ENCODE measurements at places on chromosomes 13 and 19.

DNA sequence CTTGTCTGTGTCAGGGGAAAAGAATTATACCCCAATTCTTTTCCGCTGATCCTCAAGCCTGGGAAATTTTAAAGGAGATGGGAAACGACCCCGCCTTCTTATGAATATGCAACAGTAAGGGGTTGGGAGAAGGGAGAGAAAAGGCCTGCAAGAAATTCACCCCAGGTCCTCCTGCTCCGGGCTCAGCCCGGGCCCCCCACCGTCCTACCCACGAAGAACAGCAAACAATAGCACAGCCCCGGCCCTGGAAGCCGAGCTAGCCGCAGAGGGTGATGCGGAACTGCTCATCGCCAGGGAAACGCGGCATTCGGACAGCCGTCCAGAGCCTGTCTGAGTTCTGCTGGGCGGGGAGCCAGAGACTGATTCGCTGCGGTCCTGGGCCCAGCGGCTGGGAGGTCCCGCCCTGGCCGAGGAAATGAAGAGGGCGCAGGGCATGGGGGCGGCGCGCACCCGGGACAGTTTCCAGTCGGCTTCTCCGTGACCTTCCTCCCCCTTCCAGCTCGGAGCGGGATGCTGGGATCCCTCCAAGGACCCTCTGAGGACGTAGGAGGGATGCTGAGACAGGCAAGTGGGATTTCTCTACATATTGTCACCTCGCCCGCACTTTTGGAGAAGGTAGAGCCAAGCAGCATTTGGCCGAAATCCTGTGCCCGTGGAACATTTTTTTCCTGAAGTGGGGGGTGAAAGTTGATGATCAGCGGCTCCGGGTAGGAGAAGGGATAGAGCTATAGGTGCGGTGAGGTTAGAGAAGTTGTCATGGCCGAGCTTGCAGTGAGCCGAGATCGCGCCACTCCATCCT is 82.3 kb upstream of the C1QTNF9B start:
- peak; percentile 48 for DNase-seq

DNA sequence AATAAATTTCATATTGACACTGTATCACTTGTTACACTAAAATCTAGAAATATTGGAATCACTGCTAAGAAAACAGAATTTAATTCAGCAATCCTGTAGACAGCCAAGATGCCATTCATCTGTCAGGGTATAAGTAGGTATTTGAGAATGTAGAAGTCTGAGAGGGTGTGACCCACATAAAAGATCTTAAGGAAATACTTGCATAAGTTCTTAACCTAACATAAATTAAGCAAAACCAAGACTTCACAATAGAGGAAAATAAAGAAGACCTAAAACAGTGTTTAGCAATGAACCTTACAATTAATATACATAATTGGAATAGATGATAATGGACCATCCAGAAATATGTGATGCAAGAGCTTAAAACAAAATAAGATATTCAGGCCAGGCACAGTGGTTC is 636.2 kb downstream of the TBC1D4 start:
- no peak for DNase-seq

GRCh38 chr13:80276371-80277289 is 64.3 kb downstream of the SPRY2 start:
- no peak for DNase-seq

GRCh38 chr19:51440846-51441409 is 17.3 kb downstream of the SIGLEC8 start:
- no peak for DNase-seq

DNA sequence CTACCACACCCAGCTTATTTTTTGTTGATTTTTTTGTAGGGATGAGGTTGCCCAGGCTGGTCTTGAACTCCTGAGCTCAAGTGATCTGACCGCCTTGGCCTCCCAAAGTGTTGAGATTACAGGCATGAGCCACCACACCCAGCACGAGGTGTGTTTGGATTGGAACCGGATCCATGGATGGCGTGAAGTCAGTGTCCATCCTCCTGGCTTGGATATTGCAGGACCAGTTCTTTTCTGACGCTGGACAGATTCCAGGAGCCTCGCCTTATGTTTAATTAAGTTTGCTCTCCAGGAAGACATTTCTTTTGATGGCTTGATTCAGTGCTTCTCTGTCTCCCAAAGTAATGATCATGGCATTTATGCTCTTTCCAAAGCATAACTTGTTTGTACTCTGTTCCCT is 14.4 kb upstream of the RFXAP start:
- DNase-seq, result no peak

GRCh38 chr19:17766543-17767131 is 15.4 kb downstream of the FCHO1 start:
- DNase-seq, result no peak

GRCh38 chr13:27495551-27495950 is 45.2 kb upstream of the MTIF3 start:
- DNase-seq, result no peak

DNA sequence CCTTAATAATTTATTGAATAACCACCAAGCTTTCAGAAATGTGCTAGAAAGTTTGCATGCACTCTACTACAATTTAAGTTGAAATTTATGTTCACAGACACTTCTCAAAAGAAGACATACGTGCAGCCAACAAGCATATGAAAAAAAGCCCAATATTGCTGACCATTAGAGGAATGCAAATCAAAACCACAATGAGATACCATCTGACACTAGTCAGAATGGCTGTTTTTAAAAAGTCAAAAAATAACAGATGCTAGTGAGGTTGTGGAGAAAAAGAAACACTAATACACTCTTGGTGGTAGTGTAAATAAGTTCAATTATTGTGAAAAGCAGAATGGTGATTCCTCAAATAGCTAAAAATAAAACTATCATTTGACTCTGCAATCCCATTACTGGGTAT is 308.8 kb upstream of the PCDH9 start:
- DNase-seq, result no peak

DNA sequence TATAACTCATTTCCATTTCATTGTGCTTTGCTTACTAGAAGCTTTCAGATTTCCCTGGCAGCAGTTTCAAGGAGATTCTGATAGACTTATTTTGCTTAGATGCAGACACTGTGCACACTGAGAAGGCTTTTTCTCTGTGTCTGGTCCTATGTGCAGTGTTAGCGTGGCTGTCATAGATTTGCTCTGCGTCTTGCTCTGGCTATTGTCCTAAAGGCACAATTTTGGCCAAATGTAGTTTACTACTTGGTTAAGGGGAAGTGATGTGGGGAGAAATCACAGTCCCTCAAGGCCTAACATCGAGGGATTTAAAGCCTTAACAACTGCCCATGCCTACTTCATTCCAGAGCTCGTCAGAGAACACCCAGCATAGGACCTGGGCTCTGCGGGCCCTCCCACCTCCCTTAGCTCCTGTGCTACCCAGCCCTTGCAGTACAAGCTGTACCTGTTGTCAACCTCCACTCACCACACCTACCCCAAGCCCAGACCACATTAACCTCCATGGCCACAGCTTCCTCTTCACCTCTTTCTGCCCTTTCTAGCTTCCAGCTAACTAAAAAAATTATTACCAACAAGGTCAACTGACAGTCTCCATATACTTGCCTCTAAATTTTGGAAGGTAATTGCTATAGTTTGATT is 38.9 kb upstream of the KATNAL1 start:
- no peak for DNase-seq

- DNase-seq, result no peak
These were observed 69.8 kb downstream of the SIAH3 start for GRCh38 chr13:45781553-45782326.

DNA sequence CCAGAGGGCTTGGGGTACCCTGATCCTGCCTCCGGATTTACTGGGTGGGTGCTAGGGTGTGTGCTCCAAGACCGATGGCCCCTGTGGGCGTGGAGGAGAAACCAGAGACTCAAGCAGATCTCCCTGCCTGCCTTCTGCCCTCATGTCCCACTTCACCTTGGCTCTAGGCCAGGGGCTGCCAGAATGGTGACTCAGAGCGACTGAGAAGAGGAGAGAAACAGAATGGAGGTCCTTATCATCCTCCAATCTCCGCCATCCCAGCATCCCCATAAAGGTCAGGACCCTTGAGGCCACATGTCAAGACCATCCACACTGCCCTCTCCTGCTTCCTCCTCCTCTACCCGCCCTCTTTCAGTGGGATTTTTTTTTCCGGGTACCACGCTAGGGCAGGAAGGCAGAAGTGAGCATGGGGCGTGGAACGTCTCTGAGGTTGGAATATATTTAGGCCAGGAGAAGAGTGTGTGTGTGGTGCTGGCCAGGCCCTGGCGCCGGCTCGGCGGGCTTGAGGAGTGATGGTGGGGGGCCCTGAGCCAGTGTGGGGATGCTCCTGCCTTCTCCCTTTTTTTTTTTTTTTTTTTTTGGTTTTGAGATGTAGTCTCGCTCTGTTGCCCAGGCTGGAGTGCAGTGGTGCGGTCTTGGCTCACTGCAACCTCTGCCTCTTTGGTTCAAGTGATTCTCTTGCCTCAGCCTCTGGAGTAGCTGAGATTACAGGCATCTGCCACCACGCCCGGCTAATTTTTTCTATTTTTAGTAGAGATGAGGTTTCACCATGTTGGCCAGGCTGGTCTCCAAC is 22.3 kb downstream of the IER2 start:
- no peak for DNase-seq

DNA sequence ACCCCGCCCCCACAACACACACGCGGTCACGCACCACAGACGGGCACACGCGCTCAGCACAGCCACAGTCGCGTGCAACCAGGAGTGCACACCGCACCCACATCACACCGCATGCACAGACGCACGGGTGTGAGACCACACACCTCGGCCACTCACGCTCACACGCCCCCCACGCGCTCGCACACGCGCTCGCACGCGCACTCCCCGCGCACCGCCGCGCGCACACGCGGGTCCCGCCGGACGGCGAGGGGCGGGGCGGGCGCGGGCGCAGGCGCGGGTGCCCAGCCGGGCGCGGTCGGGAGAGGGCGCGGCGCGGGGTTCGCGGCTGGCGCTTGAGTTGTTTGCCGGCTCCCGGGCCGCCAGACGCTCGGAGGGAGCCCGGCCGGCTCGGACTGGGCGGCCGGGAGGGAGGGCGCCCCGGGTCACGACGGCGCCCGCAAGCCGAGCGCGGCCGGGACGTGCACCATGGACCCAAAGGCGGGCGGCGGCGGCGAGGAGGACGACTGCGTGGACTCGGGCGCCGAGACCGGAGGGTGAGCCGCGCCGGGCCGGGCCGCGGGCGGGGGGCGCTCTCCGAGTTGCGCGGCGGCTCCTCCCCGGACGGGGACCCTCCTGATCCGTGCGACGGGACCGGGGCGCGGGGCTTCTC is at the start of gene FAM124A:
Gene FAM124A, plus strand, starts transcription at position 362 of the 649 bp plus-strand sequence. Its CDS starts 104 bp downstream, at position 466.
- DNase-seq, result peak; percentile 52

DNA sequence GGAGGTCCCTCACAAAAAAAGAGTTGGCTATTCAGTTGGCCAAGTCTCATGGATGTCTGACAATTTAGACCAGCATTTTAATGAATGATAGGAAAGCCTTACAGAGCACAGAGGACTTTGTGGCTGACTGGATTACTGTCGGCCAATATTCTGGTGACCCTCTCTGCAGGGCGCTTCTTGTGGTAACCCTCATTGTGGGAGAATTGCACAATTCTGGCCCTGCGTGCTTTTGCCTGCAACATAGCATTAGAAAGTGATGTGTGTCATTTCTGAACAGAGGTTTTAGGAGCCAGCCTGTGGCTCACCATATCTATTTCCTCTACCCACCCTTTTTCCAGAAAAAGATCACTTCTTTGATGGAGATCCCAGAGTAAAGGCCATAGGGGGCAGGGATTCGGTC is 71.4 kb downstream of the EFNB2 start:
- no peak for DNase-seq

DNA sequence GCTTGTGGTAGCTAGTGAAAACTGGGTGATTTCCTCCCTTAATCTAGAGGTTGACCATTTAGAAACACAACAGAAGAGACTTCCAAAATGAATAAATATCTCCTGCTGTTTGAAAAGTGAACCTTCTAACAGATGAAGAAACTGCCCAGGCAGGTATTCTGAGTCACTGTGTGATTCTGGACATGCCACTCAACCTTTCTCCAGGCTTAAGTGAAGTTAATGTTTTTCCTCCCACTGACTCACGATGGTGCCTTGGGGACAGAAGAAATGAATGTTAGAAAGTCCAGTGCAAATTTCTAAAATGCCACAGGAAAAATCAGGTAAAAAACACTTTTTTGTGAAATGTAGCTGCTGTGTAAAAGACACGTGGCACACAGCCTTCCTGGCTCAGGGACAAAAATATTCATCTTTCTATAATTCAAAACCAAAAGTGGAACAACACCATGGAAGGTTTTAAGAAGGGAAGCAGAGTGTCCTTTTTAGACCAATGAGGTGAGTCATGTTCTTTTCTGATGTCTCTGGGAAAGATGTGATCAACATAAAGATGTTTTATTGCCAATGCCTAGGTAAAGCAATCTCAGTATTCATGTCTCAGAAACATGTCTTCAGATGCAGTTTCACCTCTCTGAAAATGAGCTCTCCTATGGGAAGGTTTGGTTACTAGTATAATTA is 9.1 kb downstream of the UBE2L5 start:
- DNase-seq, result no peak

Measured in GM12892 (cell line).